Renal pelvis (tissue), 12 donors: ENCODE measurements at places on chromosomes 13 and 19.
A peak's percentile ranks its signal among the peaks of the same experiment; 100 is the strongest.

GRCh38 chr13:40026741-40027140 lies 371.3 kb downstream of the COG6 start:
- DNase-seq: no peak

DNA sequence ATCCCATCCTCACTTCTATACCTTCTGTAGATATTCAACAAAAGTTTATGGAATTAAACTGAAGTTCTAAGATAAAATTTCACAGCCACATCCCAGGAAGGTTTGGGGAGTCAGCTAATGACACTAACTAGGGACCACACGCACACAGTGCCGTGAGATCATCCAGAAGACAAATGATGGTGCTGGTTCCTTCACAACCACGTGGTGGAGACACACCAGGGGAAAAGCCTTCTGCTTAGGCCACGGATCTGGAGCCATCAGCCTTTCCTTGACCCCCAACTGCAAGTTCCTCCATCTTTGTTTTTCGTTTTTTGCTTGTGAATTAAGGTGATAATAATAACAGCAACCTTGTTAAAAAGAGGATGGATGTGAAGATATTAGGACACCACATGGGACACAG lies 241.6 kb upstream of the MAB21L1 start:
- no peak for DNase-seq

DNA sequence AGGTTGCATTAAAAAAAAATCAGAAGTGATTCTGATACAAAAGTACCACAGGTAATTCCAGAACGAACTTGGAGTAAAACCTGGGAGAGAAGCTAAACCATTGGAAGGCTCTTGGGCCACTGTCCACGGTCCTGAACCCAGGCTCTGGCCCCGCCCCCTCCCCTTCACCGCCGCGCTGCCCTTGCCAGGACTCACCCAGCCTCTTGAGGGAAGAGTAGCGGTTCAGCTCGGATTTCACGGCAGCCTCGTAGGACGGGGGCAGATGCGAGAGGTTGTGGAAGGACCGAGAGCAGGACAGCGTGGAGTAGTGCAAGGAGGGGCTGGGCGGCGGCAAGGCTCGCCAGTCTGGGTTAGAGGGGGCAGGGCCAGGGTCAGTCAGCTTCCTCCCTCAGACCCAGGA lies 5.7 kb downstream of the SHISA7 start:
- peak; percentile 77 for DNase-seq

- DNase-seq: no peak
Observed at GRCh38 chr19:34375598-34375997, 10.6 kb downstream of the GPI start.

DNA sequence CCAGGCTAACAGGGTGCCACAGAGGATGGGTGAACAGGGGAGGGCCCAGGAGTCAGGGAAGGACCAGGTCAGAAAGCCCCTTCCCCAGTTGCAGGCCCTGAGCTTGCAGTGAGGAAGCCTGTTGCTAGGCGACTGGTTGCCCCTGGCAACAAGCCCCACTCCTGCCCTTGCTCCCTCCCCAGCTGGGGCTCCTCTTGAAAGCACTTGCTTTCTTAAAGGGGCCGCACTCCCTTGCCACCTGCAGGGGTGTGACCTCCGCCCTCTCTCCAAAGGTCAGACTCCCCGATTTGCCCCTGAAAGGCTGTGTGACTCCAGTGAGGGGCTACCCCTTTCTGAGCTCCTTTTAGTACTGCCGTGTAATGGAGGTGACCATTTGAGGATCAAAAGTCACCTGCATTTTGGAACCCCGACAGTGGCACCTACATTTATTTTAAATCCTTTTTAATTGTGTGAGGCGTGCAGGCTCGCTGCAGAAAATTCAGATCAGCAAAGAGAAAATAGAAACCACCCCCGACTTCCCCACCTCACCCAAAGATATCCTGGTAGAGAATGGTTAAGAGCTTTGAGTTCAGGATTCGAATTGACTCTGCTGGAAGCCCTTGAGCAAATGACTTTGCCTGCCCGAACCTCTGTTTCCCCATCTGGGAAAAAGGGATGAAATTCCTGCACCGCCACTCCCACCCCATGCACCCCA lies 4.8 kb downstream of the FCHO1 start:
- no peak for DNase-seq

DNA sequence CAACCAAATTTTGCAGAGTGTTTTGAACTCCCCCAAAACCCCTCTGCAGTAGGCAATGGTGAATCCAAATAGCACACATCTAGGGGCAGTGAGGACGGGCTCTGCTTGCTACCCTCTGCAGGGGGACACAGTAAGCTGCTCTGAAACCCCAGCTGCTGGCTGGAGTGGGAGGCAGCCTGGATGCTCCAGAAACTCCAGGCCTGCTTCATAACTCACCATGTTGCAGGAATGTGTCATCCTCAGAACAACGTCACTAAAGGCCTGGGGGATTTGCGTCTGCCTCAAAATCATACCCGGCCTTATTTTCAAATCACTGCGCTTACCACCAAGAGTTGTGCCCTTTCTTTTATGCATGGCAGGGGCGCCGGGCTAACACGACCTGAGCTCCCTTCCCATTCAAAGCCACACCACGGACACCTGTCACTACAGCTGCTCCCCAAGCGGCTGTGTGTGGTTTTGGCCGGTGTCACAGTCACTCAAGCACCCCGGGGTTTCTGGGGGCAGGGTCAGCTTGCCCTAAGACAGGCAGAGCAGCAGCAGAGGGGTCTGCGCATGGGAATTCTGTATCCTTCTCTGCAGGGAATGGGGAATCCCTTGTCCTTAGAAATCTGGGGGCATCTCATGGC lies 93.9 kb downstream of the TSHZ3 start:
- no peak for DNase-seq

DNA sequence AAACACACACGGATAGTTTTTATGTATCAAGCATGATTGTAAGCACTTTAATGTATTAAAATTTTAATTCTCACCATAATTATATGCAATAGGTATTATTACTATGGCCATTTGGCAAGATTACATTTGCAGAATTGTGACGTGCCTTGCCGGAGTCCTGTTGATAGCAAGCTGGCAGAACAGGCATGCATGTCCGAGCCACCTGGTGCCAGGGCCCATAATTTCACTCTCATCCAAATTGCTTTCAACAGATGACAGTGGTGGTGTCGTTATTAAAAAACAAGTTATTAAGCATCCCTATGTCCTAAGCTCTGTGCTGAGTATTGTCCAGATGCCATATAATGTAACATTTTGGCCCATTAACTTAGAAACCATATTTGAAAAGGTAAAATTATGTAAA lies 374.3 kb downstream of the FOXO1 start:
- no peak for DNase-seq

DNA sequence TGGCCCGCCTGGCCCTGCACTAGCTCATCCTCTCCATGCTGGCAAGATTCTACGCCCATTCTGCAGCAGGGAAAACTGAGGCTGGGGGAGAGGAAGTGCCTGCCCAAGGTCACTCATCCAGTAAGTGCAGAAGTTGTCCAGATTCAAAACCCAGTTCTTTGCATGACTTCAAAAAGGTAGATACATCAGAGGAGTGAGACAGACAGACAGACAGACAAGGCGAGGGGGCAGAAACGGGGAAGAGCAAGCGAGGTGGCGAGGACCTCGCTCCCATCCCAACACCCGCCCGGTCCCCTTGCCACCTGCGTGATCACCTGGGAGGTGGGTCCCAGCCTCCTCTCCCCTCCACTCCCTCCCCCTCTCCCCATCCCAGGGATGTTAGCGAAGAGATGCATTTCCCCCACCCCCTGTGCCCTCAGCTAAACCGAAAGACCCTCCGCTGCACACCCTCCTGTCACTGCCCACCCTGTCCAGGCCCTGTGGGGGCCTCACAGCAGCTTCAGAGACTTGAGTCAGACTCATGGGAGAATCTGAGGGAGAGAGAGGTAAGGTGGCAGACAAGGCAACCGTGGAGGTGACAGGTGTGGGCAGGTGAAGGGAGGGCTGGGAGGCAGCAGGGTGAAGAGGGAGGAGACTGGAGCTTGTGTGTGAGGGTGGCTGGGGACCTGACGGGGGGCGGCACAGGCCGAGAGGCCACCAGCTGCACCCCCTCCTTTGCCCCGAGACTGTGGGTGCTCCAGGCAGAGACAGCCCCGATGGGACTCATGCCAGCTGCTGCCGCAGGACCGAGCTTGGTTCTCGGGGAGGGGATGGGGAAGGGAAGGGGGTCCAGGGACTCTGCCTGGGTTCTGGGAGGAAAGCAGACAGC lies 18.9 kb downstream of the LRRC4B start:
- no peak for DNase-seq

DNA sequence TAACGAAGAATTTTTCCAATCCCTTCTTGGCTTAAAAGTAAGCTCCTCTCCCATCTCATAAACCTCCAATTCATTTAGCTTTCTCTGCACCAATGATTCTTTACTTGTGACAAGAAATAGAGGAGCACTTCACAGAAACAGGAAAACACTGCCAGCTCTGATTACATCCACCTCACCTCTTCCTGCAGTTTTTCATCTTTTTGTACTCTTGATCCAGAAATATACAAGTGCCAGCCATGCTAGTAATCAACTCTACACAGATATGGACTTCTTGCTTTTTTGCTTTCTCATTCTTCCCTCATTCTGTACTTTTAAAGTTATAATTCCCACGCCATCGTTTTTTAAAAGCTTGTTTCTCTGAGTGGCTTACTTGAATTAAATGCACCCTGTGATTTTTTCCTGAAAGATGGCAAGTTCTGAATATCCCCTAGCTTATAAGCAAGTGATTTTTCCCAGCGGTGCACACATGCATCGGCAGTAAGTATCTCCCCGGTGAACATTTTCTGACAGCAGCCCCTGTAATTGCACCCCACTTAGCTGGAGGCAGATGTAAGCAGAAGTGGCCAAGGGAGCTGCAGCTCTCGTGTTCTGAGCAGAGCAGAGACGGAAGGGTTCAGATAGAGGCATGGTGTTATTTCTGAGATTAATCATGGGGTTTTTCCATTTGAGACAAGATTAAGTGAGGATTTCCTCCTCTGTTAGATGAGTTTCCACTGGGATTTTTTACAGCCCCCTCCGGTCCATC lies 340.7 kb downstream of the SLC7A1 start:
- DNase-seq: no peak

DNA sequence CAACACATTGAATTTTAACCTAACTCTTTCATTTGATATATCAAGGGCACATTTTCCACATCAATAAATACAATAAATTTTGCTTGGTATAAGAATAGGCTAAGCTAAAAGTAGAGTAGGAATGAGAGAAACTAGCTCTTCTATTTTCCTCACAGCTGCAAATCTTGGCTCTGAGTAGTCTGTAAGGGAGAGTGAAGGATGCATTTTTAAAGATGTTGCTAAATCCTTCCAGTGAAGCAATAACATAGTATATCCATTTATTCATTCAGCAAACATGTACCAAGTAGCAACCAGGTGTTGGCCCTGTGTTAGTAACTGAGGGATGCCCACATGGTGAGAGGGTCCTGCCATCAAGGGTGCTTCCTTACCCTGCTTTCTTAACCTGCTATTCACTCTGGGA lies 799.9 kb downstream of the PCDH9 start:
- no peak for DNase-seq

DNA sequence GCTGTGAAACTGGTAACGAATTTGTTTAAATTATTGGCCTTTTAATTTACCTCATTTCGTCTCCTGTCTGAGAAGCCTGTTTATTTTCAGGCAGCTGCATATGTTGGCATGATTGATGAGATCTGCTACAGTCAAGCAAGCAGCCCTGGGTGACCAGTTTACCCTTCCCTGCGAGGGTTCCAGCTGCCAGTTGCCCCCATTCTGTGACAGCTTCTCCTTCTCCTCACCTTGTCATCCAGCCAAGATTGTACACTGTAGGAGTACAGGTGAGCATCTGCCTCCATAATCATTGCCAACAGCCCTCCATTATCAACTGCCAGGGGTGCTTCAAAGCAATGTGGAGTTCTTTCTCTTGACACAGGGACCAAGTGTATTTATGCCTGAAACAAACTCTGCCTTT lies 1979.9 kb upstream of the PRR20A start:
- DNase-seq: no peak

- no peak for DNase-seq
Observed at GRCh38 chr13:34943436-34944273, 1.6 kb downstream of the NBEA start.

DNA sequence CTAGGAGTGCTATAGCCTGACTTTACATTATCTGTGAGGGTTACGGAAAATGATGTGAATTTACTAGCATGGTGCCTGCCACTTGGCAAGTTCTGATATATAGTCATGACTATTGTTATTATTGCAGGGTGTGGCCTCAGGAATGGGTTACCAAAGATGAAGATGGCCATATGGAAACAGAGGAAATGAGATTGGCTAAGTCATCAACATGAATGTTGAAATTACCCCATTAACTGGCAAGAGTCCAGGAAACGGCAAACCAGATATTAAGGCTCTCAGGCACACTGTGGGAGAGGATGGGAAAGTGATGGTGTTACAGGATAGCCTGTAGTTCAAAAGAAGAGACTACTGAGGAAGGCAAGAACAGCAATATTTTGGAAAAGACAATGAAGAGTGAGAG lies 183.3 kb downstream of the KCNRG start:
- no peak for DNase-seq

- DNase-seq: no peak
Observed at GRCh38 chr13:75071796-75072195, 410.2 kb downstream of the TBC1D4 start.

GRCh38 chr19:11201791-11202190 lies 4.4 kb upstream of the KANK2 start:
- DNase-seq: no peak

DNA sequence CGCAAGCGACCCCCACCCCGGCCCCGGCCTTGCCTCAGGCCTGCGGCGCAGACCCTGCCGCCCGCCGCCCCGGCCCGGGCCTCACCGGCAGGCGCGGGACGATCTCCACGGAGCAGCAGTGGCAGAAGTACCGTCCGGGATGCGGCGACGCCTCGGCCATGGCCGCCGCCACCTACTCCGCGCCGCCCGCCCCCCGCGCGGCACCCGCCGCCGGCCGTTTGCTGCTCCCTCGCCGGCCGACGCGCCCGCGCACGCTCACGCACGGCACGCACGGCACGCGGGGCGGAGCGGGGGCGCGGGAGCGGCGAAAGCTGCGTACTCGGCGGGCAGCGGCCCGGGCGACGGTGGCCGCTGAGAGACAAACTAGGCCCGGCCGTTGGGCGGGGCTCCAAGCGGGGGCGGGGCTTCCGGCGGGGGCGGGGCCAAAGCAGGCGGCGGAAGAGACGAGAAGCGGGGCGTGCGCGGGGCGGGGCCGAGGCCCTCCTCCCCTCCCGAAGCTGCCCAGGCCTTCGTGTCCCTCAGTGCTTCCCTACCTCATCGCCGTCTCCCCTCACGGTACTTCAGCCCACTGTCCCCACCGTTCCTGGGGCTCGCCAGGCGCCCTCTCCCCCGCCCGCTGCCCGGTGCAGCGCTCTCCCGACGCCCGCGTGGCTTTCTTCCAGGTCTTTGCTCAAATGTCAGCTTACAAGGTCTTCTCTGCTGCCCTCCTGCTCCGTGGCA lies at the start of gene RNF126:
TSS of gene RNF126 (minus strand) at position 253 of the 720 bp plus-strand sequence. CDS start at position 160, 93 bp downstream.
- DNase-seq: peak; percentile 86

- no peak for DNase-seq
Observed at GRCh38 chr13:59424661-59425060, 739.1 kb downstream of the DIAPH3 start.

DNA sequence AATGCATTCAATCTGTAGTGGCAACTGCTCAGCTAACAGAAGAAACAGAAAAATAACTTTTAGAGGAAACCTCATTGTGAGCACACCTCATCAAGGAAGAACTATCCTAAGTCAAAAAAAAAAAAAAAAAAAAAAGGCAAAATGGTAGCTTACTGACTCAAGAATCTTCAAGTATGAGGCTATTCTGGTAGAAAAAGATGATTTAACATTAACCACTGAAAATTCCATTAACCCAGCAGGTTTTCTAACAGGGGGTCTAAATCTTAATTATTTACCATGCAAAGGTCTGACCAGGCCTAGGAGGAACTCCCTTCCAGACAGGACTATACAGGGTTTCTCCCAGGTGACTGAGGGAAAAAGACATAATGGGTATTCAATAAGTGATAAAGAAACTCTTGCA lies 28.4 kb upstream of the ZNF83 start:
- DNase-seq: no peak

GRCh38 chr13:99008577-99008976 lies 30.7 kb upstream of the DOCK9 start:
- no peak for DNase-seq
